ENCODE measurements at places on chromosomes 3 and 15.

DNA sequence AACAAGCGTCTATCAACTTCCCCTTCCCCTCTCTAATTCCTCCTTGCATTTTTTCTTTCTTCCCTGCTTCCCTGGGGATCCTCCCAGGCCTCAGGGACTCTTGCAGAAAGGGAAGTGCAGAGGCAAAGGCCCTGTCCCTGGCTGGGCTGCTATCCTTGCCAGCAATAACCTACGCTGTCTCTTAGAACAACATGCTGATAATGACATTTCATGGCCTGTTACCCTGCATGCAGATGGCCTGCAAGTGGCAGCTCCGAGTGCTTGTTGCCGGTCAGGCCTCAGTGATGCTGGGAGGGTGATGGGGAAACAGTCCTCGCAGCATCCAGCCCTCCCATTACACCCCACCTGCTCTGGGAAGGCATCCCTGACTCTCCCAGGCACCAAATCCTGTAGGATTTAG lies 167.6 kb downstream of the RAB11A start:
- no peak for DNase-seq

GRCh38 chr3:135240426-135240825 lies 445.4 kb downstream of the EPHB1 start:
- peak; percentile 31 for DNase-seq

GRCh38 chr3:97430601-97431000 lies 334.0 kb upstream of the ARL6 start:
- peak; percentile 49 for DNase-seq

DNA sequence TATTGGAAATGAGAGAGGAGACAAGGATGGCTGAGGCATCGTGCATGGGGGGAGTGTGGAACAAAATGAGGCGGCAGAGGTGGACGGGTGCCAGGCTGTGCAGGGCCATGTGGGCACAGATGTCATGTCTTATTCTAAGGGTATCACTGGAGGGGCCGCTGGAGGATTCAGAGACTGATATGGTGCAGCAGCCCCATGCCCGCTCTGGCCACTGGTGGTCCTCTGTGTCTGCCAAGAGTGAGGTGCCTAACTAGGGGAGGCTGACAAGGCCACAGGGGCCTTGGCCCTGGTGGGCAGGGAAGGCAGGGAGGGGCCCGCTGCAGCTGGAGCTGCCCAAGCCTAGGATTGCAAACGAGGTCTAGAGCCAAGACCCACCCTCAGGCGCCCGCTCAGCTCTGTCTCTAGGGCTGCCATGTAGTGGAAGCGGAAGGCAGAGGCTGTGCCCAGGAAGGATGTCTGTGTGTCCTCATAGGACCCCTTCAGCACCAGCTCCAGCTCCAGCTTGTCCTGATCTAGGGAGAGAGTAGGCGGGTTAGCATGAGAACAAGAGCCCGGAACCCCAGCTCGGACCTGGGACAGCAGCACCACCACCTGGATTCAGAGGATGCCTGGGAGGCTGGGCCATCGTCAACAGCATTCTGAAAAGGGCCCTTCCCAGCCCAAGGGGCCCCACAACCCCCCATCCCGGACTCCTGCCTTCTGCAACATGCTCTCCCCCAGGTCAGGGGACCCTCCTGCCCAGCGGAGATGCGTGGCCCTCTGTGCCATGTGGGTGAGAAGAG lies 11.3 kb downstream of the PLA2G4D start:
- no peak for DNase-seq

GRCh38 chr3:43004282-43004681 lies 25.2 kb downstream of the GASK1A start:
- DNase-seq, result no peak

- no peak for DNase-seq
Measured at GRCh38 chr3:4772171-4772804, 206.9 kb upstream of the BHLHE40 start.

DNA sequence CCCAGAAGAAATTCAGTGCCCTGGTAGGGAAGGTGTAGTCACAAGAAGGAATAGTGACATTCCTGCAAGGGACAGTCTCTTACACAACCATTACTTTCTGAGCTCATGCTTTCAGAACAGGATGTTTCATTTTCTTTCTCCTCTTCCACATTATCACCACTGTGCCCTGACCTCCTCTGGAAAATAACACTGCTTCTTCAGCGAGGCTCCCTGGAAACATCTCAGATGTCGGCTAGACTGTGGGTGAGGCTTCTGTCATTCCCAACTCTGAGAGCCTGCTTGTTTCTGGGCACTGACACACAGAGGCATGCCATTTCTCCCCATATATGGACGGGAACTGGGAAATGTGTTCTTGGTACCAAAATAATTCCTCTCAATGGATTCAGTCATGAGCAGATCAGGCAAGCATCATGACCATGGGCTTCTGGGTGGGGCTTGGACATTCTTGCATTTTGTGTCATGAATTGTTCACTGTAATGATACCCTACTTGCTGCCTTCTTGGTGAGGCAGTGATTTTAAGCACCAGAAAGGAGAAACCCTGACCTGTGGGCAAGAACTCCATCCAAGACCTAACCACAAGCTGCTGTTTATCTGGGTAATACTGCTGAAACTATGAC lies 14.3 kb upstream of the TNFAIP8L3 start:
- DNase-seq, result no peak

- no peak for DNase-seq
Measured at GRCh38 chr3:126857928-126858327, 125.0 kb upstream of the PLXNA1 start.

- DNase-seq, result no peak
Measured at GRCh38 chr15:58501636-58502188, 69.9 kb downstream of the LIPC start.

DNA sequence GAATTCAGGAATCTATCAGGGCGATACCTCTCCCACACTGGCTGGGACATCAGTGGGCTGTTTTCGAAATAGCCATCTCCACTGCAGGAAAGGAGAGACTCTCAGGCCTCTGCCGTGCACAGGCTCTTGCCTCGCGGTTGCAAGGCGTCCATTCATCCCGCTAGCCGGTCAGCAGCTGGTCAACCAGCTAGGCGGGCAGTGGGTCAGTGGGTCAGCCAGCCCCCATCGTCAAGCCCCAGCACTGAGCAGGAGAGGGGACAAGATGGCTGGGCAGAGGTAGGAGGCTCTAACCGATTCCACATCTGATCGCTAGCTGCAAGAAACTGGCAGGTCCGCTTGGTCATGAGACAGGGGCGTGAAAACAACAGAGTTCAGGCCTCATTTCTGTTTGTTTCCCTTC lies 45.1 kb downstream of the MUC4 start:
- DNase-seq, result no peak

- DNase-seq, result no peak
Measured at GRCh38 chr3:127823426-127823857, 1.1 kb upstream of the MGLL start.

DNA sequence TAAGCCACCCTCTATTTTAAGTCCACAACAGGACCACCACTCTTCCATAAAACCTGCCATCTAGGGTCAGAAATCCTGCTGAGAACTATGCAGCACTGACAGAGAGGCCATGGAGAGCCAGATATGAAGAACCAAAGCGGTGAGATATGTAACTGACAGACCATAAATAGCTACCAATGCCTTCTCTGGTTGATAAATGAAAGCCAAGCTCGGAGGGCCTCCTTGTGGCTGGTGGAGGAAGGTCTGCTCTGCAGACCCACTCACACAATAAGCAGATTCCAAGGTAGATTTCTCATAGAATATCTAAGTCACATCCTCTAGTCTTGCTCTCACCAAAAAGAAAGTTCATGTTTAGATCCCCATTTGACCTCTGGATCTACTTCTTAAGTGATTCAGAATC lies 38.9 kb downstream of the RYK start:
- DNase-seq, result no peak

GRCh38 chr3:55823001-55823400 lies 335.9 kb upstream of the WNT5A start:
- no peak for DNase-seq

DNA sequence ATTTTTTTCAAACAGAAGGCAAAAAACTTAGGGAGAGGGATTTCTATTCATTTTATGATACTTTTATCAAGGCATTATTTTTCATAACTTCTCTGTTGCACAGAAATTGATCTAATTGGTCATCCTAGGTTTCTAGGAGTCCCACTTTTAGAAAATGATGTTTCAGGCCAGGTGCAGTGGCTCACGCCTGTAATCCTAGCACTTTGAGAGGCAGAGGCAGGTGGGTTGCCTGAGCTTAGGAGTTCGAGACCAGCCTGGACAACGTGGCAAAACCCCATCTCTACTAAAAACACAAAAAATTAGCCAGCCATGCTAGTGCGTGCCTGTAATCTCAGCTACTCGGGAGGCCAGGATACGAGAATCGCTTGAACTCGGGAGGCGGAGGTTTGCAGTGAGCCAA lies 2.8 kb downstream of the LACTB start:
- no peak for DNase-seq

DNA sequence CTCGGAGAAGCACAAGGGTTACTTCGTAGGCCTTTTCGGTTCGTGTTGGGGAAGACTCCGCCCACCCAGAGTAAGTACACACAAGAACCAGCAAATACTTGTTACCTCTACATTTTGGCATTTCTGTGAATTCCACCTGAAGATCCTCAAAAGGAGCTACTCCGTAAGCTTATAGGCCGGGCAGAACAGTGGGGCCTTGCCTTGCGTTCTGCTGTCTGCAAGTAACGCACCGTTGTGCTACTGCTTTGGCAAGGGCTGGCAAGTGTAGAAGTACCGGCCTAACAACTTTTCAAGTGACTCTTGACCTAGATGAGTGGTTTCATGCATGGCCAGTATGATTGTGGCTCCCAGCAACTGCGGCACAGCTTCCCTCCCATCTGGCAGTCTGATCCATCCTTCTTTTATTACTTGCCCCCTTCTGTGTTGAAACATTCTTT lies 6.4 kb upstream of the DNAAF4 start:
- DNase-seq, result no peak

DNA sequence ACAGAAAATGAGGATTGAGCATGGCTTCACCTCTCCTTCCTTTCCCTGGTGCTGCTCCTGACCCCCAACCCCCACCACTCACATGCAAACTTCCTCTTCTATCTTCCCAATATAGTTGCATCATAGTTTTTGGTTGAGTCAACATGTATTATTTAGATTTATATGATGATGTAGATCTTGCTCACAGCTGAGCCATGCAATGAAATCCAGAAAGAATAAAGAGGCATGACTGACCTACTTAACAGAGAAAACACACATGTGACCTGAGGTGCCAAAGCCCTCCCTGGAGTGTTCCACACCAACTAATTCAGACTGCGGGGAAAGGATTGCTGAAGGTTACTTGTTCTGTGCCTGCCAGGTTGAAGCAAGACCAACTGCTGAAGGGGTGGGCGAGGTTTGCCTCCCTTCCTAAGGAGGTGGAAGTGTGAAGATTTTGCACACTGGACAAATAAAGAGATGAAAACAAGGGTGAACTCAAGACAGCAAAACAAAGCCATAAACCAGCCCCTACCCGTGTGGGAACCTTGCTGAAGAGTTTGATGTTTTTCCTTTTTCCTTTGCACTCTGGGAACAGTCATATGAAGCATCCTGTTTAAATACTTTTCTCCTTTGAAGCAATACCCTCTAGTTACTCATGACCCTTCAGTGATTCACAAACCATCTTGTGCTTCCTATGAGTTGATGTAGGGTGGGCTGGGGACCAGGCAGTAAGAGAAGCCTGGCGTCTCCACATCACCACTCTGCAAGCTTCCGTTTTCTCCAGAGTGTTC lies 155.2 kb upstream of the UBE2E1 start:
- DNase-seq, result no peak

GRCh38 chr3:52782412-52783210 lies 5.2 kb downstream of the ITIH1 start:
- DNase-seq, result no peak

DNA sequence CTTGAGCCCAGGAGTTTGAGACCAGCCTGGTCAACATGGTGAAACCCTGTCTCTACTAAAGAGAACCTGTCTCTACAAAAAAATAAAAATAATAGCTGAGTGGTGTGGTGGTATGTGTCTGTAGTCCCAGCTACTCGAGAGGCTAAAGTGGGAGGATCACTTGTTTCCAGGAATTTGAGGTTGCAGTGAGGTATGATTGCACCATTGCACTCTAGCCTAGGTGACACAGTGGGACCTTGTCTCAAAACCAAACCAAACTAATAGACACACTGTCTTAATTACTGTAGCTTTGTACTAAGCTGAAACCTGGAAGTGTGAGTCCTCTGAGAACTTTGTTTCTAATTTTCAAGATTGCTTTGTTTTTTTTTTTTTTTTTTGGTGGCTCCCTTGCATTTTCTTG lies 30.4 kb downstream of the MGA start:
- DNase-seq, result no peak

- no peak for DNase-seq
Measured at GRCh38 chr15:31830591-31830990, 199.7 kb upstream of the CHRNA7 start.

GRCh38 chr15:67133026-67133425 lies 67.6 kb downstream of the SMAD3 start:
- no peak for DNase-seq

- no peak for DNase-seq
Measured at GRCh38 chr15:44519537-44519936, 17.4 kb upstream of the EIF3J start.

DNA sequence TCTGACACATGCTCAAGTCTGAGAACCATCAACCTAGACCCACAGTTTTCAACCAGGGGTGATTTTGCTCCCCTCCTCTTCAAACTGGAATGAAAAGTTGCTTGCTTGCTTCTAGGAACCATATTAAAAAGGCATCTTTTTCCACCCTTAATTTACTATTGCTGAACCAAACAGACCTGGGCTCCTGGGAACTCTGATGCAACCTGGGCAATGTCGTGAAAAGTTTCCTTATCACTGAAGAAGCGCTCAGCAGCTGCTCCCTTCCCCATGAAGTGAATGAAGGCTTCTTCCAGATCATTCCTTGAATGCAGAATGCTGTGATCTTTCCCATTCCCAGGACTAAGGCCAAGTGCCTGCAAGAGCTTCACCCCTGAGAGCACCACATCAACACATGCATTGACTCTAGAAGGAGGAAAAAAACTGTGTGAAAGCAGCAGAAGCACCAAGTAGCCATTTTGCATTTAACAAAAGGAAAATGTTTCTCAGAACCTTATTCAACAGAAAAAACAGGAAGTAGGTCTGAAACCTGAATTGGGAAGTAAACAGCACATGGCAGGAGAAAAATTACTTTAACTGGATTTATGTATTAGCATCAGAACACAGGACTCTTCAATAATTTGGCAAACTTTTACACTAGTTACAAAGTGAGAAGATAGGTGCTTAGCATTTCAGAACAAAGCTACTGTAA lies 8.7 kb downstream of the ADPGK start:
- no peak for DNase-seq

DNA sequence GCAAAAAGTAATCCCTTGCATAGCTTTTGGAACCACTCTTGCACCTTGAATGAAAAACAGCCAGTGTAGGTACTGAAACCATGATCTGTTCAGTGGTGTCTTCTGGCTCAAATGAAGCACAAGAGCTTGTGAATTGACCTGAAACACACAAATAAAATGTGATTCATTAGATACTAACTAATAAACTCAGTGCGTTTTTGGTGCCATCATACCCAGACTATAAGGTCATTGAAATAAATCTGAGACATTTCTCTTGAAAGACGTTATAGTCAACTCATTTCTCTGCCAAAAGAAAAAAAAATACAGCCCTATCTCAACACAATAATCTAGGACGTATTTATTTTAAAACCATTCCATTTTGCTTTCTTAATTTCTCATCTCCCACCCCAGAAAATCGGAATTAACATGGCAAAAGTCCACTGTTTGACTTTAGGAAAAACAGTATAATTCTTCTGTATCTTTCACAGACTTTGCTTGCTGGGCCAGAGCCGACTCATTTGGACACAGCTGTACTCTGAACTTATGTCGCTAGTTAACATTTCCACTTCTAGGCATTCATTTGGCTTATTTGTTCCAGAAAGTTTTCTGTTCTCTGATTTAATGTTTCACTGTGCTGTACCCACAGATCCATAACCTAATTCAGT lies 284.9 kb upstream of the TBL1XR1 start:
- no peak for DNase-seq

- DNase-seq, result no peak
Measured at GRCh38 chr3:61913701-61914100, 352.3 kb downstream of the PTPRG start.

Measured in NCI-H1930 (cell line).